ENCODE measurements at places on chromosomes 1 and 21.

DNA sequence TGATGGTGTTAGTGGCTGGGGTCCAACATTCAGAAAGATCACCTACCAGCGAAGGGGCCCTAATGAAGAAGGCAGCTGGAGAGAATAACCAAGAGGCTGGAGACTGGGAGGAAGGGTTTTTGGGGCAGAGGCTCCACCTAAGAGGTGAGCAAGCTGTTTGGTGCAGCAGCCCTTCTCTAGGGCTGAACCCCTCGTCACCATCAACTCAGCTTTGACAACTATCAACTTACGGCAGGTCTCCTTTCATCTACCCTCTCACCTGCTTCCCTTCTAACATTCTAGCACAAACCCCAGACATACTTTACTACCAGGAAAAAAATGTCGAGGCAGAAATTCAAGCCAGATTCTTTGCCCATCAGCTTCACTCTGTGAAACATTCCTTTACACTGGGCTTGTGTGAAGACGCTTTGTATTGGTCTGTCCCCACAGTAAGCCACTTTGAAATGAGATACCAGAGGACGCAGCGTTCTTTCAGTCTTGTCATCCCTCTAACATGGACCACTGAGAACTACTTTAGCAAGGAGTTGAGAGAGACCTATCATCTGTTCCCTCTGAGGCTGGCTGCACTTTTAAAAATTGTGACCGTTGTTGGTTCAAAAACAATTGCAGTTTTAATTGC, 84.6 kb downstream of the RAVER2 start:
- DNase-seq, result no peak

GRCh38 chr1:206961668-206962067, 8.6 kb downstream of the FCAMR start:
- DNase-seq, result no peak

DNA sequence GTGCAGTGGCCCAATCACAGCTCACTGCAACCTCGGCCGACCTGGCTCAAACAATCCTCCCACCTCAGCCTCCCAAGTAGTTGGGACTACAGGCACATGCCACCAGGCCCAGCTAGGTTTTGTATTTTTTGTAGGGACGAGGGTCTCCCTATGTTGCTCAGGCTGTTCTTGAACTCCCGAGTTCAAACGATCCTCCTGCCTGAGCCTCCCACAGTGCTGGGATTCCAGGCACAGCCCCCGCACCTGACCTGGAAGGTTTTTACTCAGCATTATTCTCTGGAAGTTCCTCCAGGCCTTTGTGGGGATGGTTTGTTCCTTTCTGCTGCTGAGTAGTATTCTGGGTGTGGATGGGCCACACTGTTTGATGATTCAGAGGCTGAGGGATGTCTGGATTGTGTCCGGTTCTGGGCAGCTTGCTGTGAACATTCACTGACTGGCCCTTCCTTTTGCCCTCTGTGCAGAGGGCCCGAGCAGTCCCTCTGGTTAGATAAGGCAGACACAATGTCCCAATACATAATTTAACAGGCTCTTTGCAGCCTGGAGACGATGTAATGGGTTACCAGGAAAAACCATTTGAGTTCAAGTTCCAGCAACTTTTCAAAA, 6.0 kb upstream of the TRAPPC10 start:
- peak; percentile 86 for DNase-seq

- DNase-seq, result peak; percentile 23
Measured at GRCh38 chr21:44487831-44488230, 32.5 kb downstream of the LRRC3 start.

- DNase-seq, result no peak
Measured at GRCh38 chr1:9213956-9214355, 20.6 kb upstream of the H6PD start.

DNA sequence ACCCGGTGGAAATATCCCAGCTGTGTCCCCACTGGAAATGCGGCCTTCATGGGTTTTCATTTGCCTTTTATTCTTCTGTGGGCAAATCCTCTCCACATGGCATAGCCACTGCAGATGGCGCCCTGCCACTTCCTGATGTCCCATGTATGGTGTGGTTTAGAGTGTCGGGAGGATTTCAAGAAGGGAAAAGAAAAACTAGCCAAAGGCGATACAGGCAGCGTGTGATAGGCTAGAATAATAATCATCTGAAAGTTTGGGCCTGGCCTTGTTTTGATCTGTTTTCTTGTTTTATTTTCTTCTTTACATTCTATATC, 123.6 kb downstream of the PEX14 start:
- no peak for DNase-seq

GRCh38 chr1:232589812-232590743, 39.9 kb downstream of the SIPA1L2 start:
- no peak for DNase-seq

DNA sequence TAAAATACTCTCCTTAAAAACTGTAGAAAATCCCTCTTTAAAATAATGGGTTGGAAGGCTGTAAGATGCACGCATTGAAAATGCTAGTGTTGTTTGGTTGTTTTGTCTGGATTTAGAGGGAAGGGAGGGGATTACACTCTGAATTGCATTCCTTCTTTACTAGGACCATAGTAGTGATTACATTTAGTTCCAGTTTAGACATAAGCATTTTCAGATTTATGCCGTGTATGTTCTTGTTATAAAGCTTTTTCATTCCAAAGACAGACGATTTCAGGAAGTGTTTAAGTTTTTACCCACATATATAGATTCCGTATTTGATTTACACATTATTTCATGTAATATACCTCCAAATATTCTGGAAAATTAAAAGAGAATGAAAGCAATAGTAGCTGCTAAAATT, 538.4 kb downstream of the PTPRC start:
- no peak for DNase-seq

- no peak for DNase-seq
Measured at GRCh38 chr1:54680387-54680786, 35.3 kb upstream of the TTC4 start.

- DNase-seq, result no peak
Measured at GRCh38 chr1:24406788-24407187, 6.8 kb downstream of the STPG1 start.

DNA sequence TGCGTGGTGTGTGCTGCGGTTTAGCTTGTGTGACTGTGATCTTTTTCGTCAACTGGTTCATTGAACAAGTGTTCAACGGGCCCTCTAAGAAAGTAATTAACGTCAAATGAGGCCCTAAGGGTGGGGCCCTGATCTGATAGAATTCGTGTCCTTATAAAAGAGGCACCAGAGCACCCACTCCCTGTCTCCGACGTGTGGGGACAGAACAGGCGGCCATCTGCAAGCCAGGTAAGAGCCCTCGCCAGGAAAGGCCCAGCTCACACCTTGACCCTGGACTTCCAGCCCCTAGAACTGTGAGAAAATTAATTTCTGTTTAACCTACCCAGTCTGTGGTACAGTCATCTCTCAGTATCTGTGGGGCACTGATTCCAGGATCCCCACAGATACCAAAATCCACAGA, 20.4 kb upstream of the SAMD11 start:
- no peak for DNase-seq

DNA sequence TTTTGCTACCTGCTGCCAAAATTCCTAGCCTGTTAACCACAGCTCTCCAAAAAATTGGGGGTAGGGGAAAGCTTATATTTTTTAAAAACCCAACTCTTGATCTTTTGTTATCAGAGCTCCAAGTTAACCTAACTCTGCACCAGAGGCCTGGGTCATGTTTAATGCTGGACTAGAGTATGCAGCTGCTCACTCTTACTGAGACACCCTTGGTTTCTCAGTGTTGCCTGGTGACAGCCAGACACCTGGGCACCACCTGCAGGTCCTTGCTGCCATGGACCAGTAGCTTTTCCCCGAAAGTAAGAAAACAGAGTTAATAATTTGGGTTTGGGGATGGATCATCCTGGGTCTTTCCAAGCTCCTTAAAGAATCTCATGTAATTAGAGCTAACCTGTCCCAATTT, 30.1 kb downstream of the KCNJ6 start:
- no peak for DNase-seq

DNA sequence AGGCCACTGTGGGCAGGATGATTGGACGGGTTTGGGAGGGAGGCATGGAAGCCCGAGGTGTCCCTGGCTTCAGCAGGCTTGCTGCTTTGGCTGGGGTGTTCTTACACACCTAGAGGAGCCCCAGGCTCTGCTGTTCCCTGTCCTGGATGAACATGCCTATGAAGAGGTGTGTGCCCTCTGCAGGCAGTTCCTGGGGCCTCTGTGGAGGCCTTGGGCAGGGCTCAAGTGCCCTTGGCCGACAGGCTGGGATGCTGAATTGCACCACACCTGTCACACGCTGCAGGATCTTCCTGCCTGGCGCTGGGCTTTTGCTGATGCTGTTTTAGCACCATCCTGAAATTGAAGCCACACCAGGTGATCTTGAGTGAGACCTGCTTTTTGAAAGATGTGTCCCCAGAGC, 415.0 kb upstream of the VAMP3 start:
- no peak for DNase-seq

GRCh38 chr1:42738678-42739226, 1.3 kb downstream of the CLDN19 start:
- no peak for DNase-seq

GRCh38 chr21:46411236-46411635, 47.5 kb upstream of the DIP2A start:
- DNase-seq, result no peak

DNA sequence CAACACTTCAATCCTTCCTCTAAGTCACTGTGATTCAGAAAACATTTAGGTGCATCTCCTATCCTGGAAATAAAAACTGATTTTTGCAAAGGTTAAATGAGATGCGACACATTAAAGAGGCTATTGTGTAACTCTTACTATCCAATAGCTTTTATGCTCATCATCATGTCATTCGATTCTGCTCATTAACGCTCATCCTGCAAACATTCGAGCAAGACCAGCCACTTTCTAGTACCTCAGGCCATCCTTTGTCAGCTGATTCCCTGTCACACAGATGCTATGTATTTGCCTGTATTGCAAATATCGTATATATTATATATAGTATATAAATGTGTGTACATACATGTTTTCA, 131.6 kb downstream of the TLR5 start:
- DNase-seq, result no peak

DNA sequence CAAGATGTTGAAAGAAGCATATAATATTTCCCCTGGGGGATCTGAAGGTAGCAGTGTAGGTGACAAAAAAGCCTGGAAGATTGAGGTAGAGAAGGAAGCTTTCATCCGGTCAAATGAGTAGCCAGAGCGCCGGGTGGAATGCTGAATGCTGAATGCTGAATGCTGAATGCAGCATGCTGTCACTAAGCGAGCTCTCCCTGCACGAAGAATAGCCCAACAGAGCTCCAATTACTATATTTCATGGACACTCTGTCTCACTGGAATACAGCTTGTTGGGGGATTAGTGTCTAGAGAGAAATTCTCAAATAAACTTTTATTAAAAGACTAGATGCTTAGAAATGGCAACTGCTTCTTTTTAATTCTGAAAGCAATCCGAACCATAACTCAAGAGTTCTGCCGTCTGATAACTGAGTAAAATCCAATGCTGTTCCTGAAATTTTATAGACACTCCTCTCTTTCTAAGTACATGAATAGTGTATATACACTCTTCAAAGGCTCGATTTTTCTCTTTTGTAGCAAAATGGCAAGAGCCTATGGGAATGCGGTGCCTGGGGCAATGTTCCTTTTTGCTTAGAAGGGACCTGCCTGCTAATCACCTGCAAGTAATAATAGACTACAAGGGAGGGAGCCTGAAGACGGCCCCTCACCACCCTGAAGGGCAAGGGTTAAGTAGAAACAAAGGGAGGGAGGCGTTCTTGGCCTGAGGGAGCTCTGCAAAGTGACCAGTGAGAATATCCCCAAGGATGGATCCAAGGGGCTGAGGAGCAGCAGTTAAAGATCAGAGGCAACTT, 203.7 kb upstream of the ESRRG start:
- no peak for DNase-seq

- no peak for DNase-seq
Measured at GRCh38 chr21:38788275-38788905, 17.3 kb upstream of the ETS2 start.

DNA sequence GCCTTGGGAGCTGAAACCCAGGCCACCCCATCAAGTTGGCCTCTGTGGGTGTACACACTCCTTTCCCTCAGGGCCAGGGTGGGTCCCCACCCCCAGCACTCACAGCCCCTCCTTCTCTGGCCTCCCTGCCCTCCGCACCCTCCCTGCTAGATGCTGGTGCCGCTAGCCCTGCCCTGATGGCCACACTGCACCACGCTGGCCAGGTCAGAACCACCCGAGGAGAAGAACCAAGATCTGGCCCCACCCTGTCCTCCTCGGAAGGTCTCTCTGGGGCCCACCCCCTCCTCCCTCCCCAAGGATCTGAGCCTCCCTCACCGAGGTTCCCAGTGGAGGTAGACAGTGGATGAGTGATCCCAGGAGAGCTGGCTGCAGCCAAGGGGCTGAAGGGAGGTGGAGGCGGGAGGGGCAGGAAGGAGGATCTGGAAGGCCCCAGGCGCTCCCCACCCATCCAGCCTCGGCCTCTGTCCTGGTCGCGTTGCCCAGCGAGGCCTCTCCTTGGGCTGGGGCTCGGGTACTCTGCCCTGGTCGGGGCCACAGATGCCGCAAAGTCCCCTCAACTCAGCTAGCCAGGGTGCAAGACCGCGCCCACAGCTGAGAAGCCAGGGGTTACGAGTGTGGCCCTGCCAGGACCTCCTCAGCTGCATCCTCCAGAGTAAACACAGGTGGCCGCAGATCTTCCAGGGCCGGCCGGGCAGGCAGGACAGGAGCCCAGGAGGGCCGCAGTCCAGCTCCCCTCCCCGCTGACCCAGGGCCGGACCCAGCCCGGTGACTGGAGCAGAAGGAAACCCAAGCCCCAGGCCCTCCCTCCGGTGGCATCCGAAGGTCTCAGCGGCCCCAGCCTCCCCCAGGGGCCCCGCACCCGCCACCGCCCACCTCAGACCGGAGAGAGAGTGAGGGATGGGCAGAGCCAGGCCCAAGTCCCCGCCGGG, 5.2 kb downstream of the B3GALT6 start:
- no peak for DNase-seq

GRCh38 chr1:119674111-119674526, 26.1 kb upstream of the ZNF697 start:
- DNase-seq, result peak; percentile 36

DNA sequence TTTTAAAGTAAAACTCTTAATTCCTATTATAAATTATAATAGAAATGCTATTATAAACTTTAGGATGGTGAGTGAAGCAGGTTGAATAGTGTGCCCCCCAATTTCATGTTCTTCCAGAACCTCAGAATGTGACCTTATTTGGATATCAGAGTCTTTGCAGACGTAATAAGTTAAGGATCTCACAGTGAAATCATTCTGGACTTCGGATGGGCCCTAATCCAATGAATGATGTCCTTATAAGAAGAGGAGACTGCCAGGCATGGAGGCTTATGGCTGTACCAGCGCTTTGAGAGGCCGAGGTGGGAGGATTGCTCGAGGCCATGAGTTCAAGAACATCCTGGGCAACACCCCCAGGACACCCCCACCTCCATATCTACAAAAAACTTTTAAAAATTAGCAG, 9.4 kb upstream of the MT1HL1 start:
- no peak for DNase-seq

GRCh38 chr1:115314092-115314491, 24.0 kb downstream of the NGF start:
- no peak for DNase-seq

DNA sequence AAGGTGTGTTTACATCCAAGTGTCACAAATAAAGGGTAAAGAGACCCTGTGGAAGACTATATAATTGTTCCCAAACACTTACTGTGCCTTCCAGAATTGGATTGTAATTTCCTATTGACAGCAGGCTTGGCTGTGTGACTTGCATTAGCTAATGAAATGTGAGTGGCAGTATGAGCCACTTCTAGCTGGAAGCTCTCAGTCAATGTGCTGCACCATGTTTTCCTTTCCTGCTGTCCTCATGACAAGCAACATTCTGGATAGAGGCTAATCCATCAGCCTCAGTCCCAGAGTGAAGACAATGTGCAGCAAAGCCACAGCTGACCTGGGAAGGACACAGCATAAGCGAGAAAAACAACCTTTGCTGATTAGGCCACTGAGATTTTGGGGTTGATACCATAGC, 5.9 kb upstream of the FOXJ3 start:
- no peak for DNase-seq
